ENCODE measurements at places on chromosomes 4 and X. TPM values are rescaled to one million over a fixed set of nuclear protein-coding genes. Genes with fewer than 3 reads are reported as not detected.

Gene CXCL11
- not detected for total RNA-seq

- DNase-seq = no peak
Observed at GRCh38 chr4:162162672-162163071, 1.1 kb downstream of the FSTL5 start.

Gene FGB
- 199 TPM for total RNA-seq

DNA sequence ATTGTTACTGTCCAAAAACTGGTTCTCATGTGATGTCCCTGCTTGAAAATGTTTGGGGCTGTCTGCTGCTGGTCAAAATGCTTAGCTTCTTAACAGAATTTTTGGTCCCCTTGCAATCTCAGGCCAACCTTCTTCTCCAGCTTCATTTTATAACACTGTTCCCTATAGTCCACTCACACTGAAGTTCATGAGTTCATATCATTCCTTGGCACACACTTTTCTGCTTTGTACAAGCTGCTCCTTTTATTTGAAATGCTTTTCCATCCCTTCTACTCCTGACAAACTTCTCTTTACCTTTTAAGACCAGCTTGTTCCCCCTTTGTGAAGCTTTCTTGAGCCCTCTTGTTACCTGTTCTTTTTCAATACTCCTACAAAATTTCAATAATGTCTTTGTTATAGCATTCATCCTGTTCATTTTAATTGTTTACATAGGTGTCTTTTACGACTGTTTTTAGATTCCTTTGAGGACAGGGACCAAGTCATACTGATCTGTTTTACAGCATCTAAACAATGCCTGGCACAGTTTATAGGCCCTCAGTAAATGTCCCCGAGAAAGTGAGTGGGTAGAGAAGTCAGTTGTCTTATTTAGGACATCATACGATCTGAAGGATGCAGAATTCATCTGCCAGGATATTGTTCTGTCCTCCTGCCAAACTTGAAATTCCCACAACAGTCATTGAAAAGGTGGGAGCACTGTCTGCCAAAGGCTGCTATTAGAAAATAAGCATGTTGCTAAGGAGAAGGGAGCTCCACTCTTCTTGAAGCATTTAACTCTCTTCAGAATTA, 134.4 kb upstream of the BMPR1B start:
- DNase-seq = no peak

Gene WAS
- 0.82 TPM for total RNA-seq

Gene ARR3
- not detected for total RNA-seq

DNA sequence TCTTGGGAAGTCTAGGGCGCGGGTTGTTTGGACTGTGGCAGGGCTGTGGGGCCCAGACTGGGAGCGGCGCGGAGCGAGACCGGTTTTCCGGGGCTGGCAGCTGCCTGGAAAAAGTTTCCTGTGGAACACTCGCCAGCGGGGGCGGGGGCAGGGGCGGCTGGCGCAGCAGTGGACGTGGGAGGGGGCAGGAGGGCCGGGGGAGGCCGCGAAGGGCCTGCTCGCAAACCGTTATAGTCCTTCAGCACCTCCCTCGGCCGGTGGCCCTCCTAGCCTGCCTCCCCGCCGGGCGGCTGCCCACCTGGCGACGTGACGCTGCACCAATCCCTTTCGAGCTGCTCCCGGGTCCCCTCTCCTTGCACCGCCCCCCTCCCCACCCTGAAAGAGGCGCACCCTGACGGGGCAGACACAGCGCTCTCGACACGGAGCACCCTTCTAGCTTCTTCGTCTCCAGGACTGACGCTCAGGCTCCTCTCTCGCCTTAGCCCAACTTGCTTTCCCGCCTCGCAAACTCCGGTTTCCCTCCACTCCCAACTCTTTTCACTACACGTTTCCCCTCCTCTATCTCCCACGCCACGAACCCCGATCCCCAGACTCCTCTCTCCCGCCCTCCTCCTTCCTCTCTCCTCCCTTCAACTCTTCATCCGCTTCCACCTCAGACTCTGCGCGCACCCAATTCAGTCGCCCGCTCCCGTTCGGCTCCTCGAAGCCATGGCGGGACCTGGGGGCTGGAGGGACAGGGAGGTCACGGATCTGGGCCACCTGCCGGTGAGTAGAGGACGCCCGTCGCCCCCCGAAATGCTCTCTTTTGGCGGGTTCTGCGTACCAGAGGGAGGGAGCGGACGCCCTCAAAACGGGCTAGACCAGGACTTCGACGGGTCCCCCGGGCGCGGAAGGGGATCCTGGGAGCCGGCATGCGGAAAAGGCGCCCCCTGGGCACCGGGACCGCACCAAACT, at the start of gene NRK:
NRK (plus strand) TSS at position 402 of the 954 bp plus-strand sequence; CDS start at position 709, 307 bp downstream.
- peak; percentile 67 for DNase-seq

GRCh38 chr4:41024556-41025491, 189.5 kb downstream of the APBB2 start:
- DNase-seq = no peak

- no peak for DNase-seq
Observed at GRCh38 chr4:3406021-3406420, 35.7 kb upstream of the HGFAC start.

Gene DGAT2L6
- total RNA-seq = not detected

DNA sequence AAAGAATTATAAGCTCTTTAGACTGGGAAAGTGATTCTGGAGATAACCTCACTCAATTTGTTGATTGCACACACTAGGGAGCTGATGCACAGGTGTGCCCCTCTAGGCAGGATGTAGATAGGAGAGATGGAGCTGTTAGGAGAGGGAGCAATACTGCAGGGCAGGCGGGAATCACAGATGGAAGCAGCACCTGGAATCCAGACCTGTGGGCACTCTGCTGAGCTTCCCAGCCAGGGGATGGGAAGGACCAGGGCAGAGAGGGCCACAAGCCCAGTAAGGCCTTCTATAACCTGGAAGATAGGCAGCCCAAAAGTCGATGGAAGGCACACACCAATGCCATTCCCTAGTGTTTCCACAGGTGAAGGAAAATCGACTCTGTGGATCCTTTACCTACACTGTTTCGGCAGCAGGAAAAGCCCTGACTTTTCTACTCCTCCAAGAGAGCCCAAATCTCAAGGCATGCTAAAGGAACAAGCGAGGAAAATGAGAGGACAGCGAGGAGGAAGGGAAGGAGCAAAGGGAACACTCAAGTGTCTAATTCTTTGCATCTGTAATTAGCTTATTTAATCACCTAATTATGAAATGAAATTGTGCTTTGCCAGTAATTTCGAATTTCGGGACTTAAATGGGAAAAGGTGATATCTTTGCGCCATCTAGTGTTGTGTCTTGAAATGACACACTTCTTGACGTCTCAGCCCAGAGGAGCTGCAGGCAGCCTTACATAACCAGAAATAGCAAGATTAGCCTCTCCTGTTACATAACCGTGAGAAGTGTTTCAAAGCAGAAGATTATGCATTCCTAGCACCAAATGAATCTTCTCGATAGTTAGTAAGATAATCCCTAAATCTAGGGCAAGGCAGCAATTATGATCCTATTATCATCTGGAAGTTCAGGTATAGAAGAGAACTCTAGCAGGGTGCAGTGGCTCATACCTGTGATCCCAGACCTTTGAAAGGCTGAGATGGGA, 31.0 kb upstream of the TLR3 start:
- no peak for DNase-seq

DNA sequence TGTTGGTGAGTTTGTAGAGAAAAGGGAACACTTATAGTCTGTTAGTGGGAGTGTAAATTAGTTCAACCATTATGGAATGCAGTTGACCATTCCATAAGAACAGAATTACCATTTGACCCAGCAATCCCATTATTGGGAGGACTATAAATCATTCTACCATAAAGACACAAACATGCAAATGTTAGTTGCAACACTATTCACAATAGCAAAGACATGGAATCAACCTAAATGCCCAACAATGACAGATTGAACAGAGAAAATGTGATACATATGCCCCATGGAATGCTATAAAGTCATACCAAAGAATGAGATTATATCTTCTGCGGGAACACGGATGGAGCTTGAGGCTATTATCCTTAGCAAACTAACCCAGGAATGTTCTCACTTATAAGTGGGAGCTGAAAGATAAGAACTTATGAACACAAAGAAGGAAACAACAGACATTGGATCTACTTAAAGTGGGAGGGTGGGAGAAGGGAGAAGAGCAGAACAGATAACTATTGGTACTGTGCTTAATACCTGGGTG, 1819.2 kb upstream of the ADGRL3 start:
- DNase-seq = no peak

DNA sequence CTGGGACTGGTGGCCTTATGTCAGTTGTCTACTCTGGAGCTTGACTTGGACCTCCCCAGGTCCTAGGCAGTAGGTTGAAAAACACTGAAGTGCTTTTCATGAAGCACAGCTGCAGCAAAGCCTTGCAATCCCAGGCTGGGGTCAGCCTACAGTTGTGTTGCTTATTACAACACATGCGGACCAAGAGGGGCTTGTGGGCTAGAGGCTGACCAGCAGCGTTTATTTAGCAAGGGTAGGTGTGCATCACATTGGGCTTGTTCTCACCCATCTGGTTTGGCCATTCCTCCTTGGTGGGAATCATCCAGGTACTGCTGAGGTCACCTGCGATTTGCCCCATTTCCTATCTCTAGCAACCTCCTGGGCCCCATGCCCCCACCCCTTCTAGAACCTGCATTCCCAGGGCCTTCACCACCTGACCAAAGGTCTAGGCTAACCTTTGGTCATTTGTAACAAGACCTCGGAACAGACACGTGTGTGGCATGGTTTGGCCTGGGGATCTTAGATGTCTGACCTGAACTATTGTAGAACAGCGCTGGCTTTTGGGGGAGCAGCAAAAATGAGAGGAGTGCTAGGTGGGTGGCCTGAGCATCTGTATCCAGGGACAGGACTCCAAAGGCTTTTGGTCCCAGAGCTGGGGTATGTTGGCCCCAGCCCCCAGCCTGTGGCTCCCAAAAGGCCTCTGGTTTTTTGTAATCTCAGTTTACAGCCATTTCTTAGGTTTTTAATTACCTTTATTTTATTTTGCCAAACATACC, 3.0 kb downstream of the RPL10 start:
- no peak for DNase-seq

Gene LRIT3
- not detected for total RNA-seq

GRCh38 chr4:121485190-121485804, 104.5 kb upstream of the QRFPR start:
- DNase-seq = no peak

- DNase-seq = no peak
Observed at GRCh38 chrX:45980726-45981125, 564.5 kb downstream of the ZNF674 start.

DNA sequence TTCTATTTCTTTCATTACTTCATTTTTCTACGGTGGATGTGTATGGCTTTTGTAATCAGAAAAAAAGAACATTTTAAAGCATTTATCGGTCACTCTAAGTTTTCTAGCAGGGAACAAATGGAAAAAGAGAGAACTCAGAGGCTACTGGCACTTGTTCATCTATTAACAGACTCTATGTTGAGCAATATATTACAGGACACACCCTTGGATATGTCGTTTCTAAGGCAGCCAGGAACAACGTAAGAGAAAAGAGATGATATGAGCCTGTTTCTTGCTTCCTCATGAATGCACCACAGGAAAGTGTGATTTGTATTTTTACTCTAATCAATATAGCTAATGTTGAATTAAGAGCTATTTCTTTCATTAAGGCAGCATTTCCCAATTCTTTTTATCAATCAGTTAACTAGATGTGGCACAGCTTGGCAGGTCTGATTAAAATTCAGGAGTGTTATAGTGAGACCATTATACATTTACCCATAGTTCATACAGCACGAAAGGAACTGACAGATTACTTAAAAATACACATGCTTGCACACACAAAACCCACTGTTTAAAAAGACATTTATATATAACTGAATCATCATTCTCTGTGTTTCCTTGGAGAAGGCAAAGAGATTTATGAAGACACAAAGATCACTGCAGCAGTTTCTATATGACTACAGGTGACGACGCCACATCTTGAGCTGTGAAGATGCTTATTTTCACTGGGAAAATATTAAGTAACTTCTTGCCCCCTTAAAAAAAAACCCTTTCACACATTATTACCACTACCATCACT, 13.0 kb downstream of the RAB9B start:
- DNase-seq = no peak

Gene DCAF12L1
- 0.56 TPM for total RNA-seq

GRCh38 chrX:52217494-52218160, 32.9 kb downstream of the MAGED4 start:
- DNase-seq = no peak

DNA sequence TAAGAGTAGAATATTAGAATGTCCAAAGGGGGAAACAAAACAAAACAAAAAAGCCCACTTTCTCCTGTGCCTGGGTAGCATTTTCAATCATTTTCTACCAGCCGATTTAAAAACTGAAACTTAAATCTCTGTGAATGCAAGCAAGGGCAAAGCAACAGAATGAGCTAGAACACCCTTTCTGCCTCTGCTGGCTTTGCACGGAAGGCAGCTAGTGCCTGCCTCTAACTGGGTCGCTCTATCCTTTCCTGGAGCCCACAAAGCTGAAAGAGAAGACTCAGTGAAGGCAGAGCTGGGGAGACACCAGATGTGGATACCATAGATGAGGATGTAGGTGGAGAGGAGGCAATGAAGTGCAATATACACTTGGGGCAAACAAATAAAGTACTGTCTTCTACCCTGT, 248.9 kb upstream of the TTC29 start:
- no peak for DNase-seq

Gene BEX3
- 251 TPM for total RNA-seq

GRCh38 chr4:34850968-34851367, 1393.3 kb downstream of the ARAP2 start:
- DNase-seq = no peak

- no peak for DNase-seq
Observed at GRCh38 chr4:126361287-126361686, 1046.5 kb downstream of the FAT4 start.

Gene TMEM31
- total RNA-seq = not detected

Gene STARD8
- 9.9 TPM for total RNA-seq

Gene REPS2
- 1.6 TPM for total RNA-seq

DNA sequence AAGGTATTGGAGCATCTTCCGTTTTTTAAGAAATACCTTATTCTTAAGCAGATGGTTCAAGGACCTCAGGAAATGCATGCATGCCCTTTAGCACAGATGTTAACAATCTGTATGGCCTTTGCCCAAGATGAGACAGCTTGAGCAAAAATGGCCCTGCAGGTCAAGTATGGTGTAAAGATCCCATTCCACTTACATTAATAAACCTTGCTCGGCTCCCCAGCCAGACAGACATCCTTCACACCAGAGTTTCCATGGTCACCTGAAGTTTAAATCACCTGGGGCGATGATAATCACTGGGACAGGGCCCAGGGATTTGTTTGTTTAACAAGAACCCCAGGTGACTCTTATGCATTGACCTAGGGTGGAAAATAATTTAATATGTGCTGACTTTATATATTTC, 287.0 kb upstream of the NOCT start:
- DNase-seq = no peak

DNA sequence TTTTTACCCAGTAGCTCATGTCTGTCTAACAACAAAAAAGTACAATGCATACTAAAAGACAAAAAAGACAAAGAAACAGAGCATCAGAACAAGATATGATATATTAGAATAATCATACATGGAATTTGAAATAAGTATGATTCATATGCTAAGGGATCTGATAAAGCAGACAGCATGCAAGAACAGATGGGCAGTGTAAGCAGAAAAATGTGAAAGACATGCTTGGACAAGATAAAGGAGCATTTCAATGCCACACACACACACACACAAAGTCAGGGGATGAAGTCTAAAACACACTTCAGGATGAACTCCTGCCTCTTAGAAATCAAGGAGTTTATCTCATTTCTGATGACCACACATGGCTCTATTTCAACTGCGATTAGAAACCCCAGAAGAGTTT, 649.6 kb upstream of the NDST4 start:
- DNase-seq = no peak

- no peak for DNase-seq
Observed at GRCh38 chr4:57102050-57102624, 8.0 kb downstream of the IGFBP7 start.

GRCh38 chrX:39487166-39487968, 610.4 kb downstream of the BCOR start:
- DNase-seq = no peak
